ENCODE measurements at places on chromosomes 2 and 18.

GRCh38 chr2:241736111-241736510 lies 1.7 kb downstream of the D2HGDH start:
- no peak for DNase-seq

DNA sequence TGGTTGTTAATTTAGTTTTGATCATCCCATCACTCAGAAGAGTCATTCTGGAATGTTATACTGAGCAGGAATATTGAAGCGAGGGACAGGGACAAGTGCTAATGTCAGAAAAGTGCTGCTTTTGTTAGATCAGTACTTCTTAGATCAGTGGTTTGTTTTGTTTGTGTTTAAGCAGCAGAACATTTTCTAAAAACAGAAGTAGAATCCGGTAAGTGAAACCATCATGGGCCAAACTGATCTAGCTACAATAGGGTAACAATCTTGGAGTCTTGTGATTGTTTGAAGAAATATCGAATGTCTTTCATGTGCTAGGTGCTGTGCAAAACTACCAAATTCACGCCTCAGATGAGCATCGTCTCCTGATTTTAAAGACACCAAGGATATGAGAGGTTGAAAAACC lies 45.1 kb upstream of the SEC11C start:
- DNase-seq: no peak

DNA sequence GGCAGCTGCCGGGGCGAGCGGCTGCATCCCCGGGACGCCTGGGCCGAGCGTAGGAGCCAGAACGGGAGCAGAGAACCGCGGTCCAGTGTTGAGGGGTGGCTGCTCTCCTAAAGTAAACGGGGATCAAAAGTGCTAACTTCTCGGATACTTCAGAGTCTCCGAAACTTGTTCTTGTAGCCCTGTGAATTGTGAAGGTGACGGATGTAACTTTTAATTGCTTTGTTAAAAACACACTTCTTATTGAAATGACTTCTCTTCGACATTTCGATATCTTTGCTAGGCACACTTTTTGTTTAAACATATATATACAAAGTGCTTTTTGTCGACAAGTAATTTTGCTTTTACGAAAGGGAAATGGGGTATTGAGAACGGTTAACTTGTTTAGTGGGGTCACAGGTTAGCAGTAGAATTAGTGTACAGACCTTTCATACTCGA lies 540 bp downstream of the ATP9B start:
- no peak for DNase-seq

GRCh38 chr18:36041146-36041545 lies 26.2 kb downstream of the RPRD1A start:
- DNase-seq: no peak

- no peak for DNase-seq
These were observed 206.7 kb downstream of the HDAC4 start for GRCh38 chr2:239193925-239194677.

- no peak for DNase-seq
These were observed 831.9 kb upstream of the CDH2 start for GRCh38 chr18:29008809-29009208.

DNA sequence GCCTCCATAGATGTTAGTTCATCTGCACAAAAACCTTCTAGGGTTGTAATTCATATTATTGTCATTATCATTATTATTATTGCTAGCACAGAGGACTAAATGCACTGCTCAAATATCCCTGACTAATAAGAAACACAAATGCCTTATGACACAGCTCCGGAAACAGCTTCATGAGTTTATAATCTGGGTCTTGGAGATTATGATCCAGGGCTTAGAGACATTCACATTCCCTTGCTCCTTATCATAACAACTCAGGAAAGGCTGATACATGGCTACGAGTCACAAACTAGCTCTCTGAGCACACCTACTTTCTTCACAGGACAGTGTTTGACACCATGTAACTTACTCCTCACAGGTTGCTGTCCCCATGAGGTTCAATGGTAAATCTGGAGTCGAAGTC lies 102.2 kb upstream of the TTC39C start:
- no peak for DNase-seq

- no peak for DNase-seq
These were observed 78.4 kb downstream of the TMEM247 start for GRCh38 chr2:46557788-46558187.

GRCh38 chr2:181850936-181851560 lies 40.5 kb upstream of the ITPRID2 start:
- no peak for DNase-seq

DNA sequence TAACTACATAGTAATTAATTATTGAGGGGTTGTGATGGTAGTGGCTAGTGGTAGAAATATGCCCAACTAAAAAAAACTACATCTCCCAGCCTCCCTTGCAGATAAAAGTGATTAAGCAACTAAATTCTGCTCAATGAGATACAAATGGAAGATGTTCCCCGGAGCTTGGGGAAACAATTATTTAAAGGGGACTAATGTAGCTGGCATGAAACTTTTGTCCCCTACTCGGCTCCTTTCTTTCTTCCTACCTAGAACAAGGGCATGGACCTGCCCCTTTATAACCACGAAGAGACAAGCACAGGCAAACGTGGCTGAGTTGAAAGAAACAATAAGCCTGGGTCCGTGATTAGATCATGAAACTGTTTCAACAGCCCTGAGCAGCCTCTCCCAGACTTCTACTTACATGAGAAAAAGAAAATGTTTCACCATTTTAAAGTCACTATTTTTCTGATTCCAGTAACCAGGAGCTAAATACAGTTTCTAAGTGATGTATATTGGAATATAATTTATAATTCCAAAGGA lies 236.9 kb downstream of the SCG2 start:
- no peak for DNase-seq

DNA sequence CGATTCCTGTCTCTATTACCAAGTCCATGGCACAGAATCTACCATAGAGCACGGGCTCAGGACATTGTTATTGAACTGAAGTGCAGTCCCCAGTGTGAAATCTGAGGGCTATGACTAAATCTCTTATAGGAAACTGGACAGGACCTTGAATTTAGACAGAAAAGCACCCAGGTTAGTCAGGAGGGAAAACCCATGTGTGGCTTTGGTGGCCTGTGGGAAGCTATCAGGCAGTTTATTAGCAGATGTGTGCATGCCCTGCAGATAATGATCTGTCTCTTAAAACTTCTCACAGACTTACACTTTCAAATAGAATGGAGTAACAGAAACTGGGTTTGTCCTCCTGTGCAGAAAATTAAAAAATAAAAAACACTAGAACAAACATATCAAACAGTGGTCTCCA lies 610.0 kb upstream of the RAB6C start:
- no peak for DNase-seq

GRCh38 chr2:69175790-69176715 lies 163.1 kb downstream of the ANTXR1 start:
- no peak for DNase-seq

- DNase-seq: no peak
These were observed 140.4 kb upstream of the RNF152 start for GRCh38 chr18:62033207-62033606.

GRCh38 chr2:218983263-218983933 lies 1.6 kb downstream of the FEV start:
- no peak for DNase-seq

- DNase-seq: no peak
These were observed 161.4 kb downstream of the PXDN start for GRCh38 chr2:1582891-1583341.

DNA sequence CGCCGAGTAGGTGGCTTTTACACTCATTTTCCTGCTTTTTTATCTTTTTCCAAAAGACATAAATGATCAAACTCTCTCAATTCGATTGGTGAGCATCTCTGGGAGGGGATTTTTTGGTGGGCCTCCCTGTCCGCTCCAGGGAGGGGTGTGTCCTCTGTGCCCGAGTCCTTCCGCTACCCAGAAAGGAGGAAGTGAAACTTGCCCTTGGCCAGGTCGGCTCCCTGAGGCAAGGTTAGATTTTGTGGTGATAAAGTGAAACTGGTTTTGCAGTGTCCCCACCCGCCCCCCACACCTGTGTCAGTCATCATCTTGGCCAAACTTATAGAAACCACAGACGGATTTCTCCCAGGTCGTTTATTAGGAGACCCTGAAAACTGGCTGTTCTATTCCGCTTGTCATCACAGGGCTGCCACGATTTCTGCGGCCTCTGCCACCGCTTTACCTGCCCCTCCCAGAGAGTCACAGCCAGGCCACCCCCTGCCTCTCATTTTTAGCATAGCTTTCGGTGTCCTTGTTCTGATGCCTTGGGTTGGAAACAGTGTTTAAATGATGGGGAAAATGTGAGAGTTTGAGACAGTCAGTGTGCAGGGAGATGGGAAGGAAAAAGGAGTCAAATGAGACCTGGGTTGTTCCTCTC lies 93.6 kb downstream of the SH3BP4 start:
- no peak for DNase-seq

DNA sequence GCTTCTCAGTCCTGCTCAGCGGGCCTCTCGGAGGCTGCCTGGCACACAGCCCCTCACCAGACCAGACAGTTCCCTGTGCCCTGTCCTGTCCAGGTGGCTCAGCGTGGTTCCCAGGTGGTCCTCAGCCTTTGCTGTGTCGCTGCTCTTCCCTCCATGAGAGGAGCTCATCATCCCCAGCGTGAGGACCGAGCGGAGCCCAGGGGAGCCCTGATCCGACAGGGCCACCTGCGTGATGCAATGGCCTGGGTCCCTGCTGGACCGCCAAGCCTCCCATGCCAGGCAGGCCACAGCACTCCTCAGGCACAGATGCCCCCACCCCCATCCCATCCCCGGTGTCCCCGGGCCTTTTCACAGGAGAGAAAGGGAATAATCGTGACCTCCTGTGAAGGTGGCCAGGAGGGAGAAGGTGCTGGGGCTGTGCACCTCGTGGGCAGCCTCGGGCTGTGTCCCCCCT lies 4.3 kb downstream of the GPC1 start:
- no peak for DNase-seq

GRCh38 chr18:11029021-11029420 lies 120.3 kb downstream of the PIEZO2 start:
- DNase-seq: no peak

GRCh38 chr2:62404913-62405312 lies 101.1 kb downstream of the TMEM17 start:
- no peak for DNase-seq

DNA sequence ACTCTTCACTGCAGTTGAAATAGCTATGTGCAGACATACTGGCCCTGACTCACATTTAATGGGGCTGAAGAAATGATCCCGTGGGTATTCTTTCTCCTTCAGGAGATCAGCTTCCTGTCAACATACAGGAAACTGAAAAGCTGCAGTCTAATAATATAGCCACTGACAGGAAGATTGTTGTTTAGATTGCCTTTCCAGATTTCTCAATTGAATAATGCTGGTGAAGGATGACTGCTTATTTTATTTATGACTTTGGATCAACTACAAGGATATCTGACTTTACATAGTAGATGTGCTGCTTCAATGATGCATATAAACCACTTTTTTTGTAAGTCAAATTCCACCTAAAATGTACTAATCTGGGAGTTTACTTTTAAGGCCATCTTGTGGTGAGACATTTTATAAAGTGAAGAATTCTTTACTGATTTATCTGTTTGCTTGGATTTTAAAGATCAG lies 93.4 kb upstream of the MAP4K3 start:
- peak; percentile 47 for DNase-seq

Data from HS-5 (cell line).